ENCODE measurements at places on chromosomes 6 and 20.

DNA sequence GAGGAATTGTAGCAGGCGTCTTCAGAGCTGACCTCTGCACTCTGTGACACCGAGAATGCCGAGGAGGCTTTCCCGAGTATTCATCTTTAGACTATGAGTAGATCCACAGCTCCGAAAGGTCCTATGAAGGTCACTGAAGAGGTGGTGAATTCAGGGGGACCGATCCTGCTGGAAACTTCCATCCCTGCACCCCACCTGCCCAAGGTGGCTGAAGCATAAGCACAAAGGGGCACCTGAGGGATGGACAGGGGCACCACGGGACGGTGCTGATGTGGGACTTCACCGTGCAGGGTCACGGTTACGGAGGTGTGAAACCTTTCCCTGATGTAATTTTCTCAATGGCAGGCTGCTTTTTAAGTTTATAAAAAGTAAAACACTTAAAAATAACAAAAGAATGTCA lies 24.4 kb downstream of the DIDO1 start:
- no peak for DNase-seq

GRCh38 chr6:135320721-135321621 lies 139.9 kb downstream of the MYB start:
- DNase-seq = no peak

- DNase-seq = no peak
Measured at GRCh38 chr6:150403458-150404246, 34.8 kb downstream of the IYD start.

GRCh38 chr6:20870021-20870420 lies 335.8 kb downstream of the CDKAL1 start:
- no peak for DNase-seq

- no peak for DNase-seq
Measured at GRCh38 chr6:135686784-135687301, 164.7 kb upstream of the PDE7B start.

DNA sequence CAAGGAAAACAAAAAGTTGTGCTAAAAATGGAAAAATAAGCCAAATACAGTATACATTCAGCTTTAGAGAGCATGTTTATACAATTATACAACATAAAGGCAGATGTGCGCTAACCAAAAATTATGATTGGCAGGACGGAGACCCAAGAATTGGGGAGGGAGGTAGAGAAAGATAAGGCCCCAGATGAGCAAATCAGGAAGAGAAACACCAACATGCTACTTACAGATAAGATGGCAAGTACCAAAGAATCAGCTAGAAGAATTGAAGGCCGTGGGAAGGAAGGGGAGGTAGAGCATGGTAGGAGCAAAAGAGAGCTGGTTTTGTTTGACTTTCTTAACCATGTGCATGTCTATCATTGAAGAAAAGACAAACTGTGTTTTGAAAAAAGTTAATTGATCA lies 45.4 kb downstream of the PRND start:
- no peak for DNase-seq

DNA sequence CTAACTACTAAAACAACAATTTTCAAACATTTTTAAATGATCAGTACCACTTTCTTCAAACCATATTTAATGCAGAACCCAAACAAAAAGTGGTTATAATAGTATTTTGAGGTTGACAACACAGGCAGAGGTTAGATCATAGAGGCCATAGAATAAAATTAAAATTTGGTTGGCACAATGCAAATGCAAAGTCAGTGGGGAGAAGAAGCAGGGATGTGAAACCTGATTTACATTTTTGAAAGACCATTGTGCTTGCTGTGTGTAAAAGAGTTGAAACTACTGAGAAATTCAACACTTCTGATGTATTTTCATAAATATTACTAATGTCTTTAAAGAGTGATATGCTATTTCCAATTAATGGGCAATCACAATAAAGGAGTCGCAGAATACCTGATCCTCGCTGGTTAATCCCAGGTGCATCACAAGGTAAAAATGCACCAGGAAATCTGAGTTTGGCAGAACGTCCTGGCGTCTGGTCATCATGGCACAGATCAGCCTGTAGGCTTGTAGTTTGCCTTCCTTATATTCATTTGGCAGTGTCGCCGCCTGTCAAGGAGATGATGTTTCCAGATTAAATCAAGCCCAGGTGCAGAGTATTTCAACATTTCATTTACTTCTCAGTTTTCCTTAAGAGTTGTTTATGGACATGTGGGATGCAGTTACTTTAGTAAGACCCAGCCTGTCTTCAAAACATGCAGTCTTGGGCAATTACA lies 141.2 kb downstream of the RALGAPA2 start:
- DNase-seq = no peak

DNA sequence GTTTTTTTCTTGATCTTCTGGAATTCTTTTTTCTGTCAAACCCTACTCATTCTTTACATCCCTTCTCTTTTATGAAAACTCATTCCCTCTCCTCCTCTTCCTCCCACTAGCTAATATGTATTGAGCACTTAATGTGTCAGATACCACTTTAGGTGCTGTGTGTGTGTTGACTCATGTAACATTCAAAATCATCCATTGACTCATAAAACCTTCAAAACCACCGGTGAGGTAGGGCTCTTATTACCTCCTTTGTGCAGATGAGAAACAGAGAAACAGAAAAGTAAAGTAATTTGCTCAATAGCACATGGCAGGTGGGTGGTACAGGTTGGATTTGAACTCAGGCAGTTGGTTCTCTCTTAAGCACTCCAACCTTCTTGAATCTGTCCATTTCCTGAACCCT lies 136.3 kb upstream of the NEDD9 start:
- DNase-seq = no peak

DNA sequence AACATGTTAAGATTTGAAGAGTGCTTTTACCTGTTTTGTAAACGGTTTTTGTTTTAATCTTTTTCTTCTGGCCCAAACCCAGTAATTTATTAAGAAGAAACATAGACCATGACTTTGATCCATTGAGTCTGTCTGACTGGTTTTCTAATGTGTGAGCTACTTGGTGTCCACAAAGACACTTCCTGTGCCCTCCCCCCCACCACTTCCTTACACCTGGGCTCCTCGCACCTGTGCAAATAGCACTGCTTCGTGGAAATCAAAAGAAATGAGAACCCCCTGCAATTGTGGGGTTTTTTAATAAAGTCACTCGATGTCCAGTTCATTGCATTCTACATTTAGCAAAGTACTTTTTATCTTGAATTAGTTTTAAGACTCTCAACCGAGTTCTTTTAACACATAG lies 65.5 kb downstream of the SMOC2 start:
- DNase-seq = no peak

- DNase-seq = no peak
Measured at GRCh38 chr20:16434062-16434664, 139.1 kb downstream of the KIF16B start.

DNA sequence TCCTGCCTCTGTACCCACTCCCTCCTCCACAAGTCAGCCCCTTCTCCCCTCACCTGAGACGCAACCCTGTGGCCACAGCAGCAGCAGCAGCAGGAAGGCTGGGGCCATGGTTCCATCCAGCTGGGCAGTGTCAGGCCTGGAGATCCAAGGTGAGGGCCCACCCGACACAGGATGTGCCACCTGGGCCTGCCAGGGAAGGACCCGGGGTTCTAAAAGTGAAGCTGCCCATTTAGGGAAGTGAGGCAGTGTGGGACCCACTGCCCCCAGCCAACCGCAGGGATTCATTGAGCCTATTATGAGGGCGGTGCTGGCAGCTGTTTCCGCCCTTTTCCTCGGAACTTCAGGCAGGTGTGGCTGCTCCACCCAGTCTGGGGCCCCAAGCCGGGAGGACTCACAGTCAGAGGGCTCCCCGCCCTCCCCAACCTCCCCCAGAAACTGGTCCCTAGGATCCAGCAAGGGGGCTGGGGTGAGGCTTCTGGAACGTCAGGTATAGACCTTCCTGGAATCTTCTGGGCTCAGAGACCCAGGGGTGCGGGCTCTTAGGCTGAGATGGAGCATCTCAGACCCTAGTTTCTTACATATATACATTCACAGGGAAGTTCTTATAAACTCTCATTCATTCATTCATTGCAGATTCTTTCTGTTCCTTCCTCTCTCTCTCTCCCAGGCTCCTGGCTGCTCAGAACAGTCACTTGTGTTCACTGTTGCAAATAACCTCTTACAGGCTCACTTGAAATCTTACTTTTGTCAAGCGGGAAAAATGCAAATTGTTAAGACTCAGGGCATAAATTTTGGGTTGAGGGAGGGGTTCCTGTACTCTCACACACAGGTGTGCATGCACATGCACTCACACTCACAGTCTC lies at the start of gene TREML2:
Gene TREML2, minus strand, starts transcription at position 249 of the 863 bp plus-strand sequence. Its CDS starts 141 bp downstream, at position 108.
- DNase-seq = no peak

DNA sequence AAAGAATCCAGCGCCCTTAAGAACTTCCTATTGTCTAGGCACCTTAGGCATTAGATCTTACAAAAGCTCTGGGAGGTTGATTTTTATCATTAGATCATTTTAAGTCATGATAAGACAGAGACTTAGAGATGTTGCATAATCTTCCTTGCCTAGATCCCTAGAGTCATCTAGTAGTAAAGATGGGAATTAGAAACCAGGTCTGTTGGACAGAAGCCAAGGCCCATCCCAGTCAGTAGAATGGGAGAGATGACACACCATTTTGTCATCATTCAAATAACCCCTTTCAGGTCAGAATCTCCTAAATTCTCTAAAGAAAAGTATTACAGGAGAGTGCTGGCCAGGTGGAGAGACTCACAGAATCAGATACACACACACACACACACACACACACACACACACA lies 579.1 kb downstream of the BMP2 start:
- no peak for DNase-seq

DNA sequence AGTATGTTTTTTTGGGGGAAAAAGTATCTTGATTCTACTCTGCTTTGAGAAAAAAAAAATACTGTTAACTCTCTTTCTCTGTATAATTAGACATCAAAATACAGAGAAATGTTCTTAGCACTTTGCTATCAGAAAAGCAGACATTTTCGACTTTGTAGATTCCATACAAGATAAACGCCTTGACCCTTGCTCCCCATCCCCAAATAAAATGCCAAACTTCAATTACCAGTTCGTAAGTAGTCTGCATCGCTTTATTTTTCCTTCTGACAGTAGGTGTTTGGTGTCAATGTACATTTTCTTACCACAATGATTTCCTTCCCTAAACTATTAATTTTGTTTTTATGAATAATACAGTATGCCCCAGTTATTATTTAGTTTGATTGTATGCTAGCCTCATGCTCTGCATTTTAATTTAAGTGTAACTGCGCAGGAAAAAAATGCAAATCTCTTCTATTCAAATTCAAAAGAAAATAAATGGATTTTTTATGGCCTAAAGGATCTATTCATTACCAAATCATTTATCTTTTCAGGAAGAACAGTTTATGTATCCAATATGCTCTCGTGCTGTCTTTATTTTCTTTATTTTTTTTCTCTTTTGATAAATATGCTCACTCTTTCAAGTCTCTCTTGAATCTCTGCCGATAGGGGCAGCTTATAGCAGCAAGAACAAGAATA lies 84.8 kb upstream of the ZNF217 start:
- no peak for DNase-seq

DNA sequence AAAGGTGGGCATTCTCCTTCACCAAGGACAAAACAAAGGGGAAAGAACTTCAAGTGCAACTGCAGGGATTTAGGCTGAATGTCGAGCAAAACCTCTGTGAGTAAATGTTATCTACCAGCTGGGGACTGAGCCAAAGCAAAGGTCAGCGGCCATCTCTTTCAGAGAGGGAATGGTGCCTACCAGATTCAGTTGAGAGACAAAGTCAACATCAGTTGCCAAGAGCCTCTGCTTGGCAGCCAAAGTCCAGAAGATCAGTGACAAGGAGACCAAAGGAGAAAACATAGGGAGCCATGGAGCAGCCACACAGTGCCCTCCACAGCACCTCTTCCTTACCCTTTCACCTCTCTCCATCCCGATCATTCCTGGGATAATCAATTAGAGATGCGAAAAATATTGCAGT lies 472.5 kb downstream of the KIF16B start:
- no peak for DNase-seq

- DNase-seq = no peak
Measured at GRCh38 chr20:32285082-32285620, 7.7 kb downstream of the KIF3B start.
